ENCODE measurements at places on chromosomes 4 and X. TPM values are rescaled to one million over a fixed set of nuclear protein-coding genes. Genes with fewer than 3 reads are reported as not detected.

DNA sequence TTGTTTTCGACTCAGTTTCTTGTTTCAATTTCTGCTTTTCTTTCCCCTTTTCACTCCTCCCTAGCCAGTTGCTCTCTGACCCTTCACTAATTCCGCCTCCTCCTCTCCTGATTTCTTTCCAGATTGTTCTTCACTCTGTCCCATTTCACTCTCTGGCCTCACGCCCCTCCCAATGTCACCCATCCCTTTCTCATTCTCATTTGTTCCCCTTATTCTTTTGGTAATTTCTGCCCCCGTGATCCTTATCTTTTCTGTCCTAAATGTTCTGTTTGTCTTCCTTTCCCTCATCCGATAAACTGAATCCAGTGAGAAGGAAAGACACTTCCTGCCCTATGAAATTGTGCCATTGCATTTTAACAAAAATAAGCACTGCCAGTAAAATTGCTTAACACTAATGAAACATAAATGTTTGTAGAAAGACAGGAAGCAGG, 94.5 kb upstream of the RASGEF1B start:
- no peak for DNase-seq

DNA sequence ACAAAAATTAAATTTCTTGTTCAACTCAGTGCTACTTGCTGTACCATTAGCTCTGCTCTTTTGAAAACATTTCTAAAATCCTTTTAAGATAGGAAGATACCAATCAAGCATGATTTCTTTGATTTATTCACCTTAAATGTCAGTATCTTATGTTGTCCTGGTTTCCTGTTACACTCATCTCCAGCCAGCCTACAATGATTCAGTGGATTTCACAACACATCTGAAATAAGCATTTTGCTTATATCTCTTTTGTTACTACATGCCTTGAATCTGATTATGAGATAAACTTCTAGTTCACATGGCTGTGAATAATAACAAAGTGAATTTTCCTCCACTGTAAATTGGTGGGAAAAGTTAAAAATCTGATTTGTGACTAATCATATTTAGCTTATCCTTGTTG, 112.5 kb upstream of the BMP3 start:
- no peak for DNase-seq

DNA sequence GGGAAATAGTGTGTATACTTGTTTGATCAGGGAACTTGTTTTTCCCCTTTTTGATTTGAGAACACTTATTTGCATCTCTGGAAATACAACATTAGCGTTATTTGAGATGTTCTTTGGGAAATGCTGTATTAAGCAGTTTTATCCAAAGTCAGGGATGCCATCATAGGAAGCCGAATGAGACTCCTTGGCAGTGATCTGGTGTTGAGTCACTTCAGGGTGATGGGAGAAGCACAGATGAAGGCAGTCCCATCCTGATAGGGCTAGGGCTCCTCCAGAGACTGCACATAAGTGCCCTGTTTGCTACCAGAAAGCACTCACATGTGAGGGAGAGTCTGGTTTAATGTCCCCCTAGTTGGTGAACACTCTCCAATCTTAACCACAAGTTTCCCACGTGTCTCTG, 62.3 kb downstream of the IL1RAPL1 start:
- DNase-seq: no peak

GRCh38 chrX:10223276-10223675, 66.5 kb downstream of the CLCN4 start:
- DNase-seq: no peak

DNA sequence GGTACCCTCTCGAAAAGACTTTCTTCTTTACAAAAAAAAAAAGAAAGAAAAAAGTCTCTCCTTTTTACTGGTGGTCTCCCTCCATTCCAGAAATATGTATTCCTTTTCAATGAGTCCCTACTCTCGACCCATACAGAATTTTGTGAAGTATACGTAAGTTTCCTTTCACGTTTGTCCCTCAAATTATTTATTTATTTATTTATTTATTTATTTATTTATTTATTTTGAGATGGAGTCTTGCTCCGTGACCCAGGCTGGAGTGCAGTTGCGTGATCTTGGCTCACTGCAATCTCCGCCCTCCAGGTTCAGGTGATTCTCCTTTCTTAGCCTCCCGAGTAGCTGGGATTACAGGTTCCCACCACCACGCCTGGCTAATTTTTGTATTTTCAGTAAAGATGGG, 429.2 kb upstream of the AR start:
- no peak for DNase-seq

GRCh38 chr4:24226023-24226422, 336.2 kb upstream of the PPARGC1A start:
- DNase-seq: no peak

DNA sequence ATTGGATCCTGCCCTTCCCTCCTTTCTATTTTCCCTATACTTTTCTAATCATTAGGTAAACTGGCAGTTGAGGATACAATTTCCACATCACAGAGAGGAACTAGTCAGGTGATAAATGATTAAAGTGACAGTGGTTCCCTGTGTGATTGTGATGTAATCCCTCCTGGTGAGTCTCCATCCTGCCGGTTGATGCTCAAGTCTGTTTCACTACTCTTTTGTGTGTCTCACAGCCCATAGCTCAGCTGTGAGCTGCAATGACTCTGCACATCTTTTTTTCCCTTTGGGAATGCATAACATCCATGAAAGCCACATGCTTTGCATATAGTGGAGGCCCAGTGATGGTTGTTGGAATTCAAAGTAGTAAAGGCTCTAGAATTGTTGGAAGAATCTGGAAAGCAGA, 60.4 kb downstream of the CCNI start:
- no peak for DNase-seq

- DNase-seq: no peak
Observed at GRCh38 chr4:174989791-174990190, 71.6 kb downstream of the ADAM29 start.

DNA sequence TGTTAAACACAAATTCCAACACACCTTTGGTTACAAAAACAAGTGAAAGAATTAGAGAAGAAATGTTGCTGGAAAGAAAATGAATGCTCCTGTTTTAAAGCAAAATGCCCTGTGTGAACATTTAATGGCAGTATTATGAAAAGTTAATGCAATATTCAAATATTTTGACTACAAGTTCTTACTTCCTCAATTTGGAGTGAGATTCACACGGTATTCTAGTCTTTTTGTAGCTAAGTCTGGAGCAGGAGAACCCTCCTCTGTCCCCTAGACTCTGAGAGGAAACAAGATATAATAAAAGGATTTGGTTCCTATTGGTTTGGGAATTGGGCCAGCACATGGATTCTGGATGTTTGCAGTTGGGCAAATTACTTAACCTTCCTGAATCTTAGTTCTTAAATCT, 12.7 kb downstream of the MAD2L1 start:
- no peak for DNase-seq

GRCh38 chrX:32985544-32985943, 225.8 kb downstream of the DMD start:
- DNase-seq: no peak

GRCh38 chrX:154356596-154356995, 17.8 kb downstream of the FLNA start:
- no peak for DNase-seq

GRCh38 chrX:31213941-31214340, 142.1 kb upstream of the FTHL17 start:
- no peak for DNase-seq

GRCh38 chrX:57918750-57919436, 8.6 kb upstream of the ZXDA start:
- no peak for DNase-seq

DNA sequence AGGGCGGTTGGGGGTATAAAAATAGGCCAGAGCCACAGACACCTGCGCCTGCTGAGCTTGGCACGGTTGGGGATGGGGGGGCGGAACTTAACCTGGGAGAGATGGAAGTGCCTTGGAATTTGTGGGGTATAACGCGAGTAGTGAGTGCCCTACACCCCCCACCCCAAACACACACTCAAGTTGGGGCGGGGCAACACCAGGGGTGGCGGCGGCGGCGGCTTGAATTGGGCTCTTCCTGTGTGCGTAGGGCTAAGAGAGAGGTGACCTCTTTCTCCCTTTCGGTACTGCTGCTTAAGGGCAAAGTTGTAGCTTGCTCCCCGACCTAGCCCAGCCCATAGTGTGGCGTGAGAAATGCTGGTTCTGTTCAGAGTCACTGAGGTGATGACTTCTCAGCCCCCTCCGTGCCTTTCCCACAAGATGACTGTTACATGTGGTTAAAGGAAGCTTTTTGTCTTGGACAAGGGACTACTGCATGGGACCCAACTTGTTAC, 839 bp downstream of the STK26 start:
- no peak for DNase-seq

DNA sequence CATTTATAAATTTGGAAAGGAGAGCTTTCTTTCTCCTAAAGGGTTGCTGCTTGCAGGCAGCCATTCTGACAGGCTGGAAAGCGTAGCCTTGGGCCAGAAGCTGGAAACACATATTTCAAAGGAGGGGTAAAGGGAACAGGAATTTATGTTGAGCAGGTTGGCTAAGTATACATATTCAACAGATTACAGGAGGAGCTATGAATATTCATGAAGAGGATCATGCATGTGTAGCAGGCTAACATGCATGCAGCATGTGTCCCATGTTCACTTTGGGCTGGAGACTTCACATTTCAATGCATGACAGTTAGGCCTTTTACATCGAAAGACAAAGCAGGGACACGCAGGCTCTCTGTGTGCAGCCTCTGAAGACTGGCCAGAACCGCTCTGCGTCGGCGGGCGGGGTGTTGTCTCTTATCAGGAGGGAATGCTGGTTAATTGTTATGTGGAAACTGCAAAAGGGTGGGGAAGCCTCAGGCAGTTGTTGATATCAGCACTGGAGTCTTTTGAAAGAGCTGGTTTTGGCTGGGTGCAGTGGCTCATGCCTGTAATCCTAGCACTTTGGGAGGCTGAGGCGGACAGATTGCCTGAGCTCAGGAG, 31.5 kb downstream of the CASP3 start:
- no peak for DNase-seq

NAP1L3 gene
- total RNA-seq: 0.98 TPM

NPY2R gene
- total RNA-seq: 4.4 TPM

MANBA gene
- 49.8 TPM for total RNA-seq

ARHGEF6 gene
- total RNA-seq: 120 TPM

MAGEC3 gene
- total RNA-seq: not detected

Data from breast epithelium (tissue), 4 donors.